Stimulated activated CD4-positive, alpha-beta T cell treated with anti-CD3 and anti-CD28 coated beads, Interleukin-2, amount 100 ng/mL, for 48 hours (primary cell): ENCODE measurements at places on chromosomes 5 and 9.

DNA sequence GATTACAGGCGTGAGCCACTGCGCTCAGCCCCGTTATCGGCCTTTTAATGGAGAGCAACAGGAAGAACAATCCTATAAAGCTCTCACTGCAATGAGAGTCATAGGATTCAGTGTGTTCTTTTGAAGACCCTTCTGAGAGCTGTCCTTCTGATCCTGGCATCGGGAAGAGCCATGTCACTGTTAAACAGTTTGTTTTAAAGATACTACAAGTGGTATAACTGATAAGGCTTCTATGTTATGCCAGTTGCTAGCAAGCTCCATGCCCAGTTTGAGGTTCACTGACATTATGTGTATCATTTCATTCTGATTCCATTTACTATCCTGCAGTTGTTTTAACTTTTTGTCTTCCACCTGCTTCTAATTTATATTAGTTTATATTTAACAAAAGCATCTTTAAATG, 55.8 kb downstream of the GNAQ start:
- no peak for DNase-seq

DNA sequence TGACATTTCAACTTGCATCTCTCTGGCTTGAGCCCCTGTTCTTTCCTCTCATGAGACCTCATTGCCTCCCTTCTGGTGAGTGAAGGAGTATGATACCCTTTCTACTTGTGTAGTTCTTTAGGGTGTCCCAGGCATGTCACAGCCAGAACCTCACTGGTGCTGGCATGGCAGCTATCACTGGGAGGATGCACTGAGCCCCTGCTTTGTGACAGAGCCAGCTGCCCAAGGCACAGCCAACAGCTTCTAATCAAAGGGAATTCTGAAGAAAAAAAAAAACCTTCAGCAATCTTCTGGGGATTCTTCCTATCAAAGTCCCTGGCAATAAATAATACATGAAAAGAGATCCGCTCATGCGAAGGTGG, 652.6 kb upstream of the KLF4 start:
- DNase-seq: no peak

GRCh38 chr5:60776343-60776742, 67.7 kb downstream of the ELOVL7 start:
- no peak for DNase-seq

- no peak for DNase-seq
Measured at GRCh38 chr9:82606492-82607382, 456.2 kb downstream of the RASEF start.

DNA sequence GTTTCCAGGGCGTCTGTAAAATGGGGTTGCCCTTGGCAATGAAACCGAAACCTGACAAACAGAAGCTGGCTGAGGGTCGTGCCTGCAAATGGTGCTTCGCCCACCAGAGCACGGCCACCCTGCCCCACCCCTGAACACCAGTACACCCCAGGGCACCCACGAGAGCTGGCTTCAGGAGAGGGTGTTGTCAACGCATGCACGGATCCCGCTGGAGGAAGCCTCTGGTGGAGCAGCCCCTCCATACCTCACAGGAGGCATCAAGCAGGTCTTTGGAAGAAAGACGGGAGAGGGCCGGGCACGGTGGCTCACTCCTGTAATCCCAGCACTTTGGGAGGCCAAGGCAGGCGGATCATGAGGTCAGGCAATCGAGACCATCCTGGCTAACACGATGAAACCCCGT, 8.6 kb downstream of the SLC6A3 start:
- no peak for DNase-seq

DNA sequence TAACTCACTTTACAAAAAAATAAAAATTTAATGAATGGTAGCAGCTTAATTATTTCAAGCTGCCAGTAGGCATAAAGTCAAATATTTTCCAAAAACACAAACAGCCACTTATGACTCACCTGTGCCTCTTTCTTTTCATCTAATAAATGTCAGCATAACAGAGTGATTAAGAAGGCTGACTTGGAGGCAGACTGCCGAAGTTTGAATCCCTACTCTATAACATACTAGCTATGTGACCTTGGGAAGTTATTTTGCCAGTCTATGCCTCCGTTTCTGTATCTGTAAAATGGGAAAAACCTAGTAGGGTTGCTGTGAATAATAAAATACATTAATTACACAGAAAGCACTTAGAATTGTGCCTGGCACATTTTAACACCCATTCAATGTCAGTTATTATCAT, 33.8 kb downstream of the FANCC start:
- no peak for DNase-seq

GRCh38 chr5:179120951-179121666, 60.9 kb downstream of the ZNF354C start:
- no peak for DNase-seq

DNA sequence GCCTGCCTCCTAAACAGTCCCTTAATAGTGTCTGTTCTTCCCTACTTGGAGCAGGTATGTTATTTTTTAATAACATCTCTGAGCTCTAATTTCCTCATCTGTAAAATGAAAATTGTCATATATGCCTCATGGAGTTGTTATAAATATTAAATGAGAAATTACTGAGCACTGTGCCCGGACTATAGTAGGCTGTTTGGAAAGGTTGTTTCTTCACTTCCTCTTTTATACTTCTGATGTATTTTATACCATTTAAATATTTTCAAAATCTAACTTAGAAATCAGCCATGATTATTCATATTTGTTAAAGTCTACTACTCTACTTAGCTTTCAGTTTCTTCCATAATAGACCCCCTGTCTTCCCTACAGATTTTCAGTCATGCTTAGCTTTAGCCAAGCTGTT, 30.5 kb upstream of the HAPLN1 start:
- DNase-seq: no peak
